ENCODE measurements at places on chromosomes 2 and 18.

DNA sequence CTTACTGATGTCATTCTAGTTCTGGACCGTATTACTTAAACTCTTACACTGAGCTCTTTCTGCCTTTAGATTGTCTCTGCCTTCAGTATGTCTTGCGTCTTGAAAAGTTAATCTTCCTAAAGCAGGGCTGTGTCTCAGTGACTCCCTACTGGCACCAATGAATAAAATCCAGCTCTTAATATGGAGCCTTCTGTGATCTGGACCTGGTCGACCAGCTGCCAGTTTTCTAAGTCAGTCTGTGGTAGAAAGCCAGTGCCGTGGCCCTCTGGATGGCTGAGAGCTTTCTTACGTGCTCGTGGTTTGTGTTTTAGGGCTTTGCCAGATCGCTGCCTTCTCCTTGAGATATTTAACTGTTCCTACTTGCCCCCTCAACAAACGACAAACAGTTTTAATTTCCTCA is 26.8 kb downstream of the ZNF407 start:
- DNase-seq, result no peak

GRCh38 chr2:232761301-232761907 is 15.0 kb downstream of the KCNJ13 start:
- DNase-seq, result peak; percentile 26

DNA sequence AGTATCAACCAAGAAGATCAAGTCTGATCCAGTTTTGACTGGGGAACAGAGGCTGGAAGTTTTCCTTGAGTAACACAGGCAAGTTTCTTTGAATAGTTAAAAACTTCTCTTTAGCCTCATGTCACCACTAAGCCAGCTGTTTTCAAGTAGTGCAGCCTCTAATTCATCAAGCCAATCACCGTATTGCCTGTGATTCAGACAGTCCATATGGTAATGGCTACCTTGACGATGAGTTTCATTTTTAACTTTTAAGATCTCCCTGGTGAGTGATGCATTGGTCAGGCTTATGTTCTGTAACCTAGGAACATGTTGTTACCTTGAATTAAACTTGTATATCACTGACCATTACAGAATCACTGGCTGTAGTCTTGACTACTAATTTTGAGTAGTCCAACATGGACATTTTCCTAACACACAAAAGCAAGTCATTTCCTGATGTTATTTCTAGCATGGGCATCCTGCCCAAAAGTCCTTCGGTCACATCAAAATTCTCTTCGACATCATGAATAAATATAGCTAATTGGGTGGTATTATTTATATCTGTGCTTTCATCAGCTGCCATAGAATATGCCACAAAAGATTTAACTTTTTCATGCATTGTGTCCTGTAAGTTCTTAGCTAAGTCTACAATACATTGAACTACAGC is 238.8 kb upstream of the GCFC2 start:
- DNase-seq, result no peak

DNA sequence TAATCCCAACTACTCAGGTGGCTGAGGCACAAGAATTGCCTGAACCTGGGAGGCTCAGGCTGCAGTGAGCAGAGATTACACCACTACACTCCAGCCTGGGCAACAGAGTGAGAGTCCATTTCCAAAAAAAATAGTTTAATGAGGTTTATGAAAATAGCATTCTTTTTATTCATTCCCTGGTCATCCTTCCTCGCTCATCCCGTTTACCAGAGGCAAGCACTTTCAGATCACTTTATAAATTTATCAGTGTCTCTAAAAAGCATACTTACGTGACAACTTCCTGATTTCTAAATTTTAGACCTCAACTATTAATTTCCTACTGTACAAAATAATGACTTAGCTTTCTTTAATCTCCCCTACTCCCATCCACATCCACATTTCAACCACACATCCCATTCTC is 864.8 kb downstream of the EPHA4 start:
- DNase-seq, result no peak

- peak; percentile 24 for DNase-seq
Observed at GRCh38 chr2:180077295-180077906, 70.3 kb upstream of the CWC22 start.

- no peak for DNase-seq
Observed at GRCh38 chr18:77557046-77557587, 307.5 kb downstream of the GALR1 start.

DNA sequence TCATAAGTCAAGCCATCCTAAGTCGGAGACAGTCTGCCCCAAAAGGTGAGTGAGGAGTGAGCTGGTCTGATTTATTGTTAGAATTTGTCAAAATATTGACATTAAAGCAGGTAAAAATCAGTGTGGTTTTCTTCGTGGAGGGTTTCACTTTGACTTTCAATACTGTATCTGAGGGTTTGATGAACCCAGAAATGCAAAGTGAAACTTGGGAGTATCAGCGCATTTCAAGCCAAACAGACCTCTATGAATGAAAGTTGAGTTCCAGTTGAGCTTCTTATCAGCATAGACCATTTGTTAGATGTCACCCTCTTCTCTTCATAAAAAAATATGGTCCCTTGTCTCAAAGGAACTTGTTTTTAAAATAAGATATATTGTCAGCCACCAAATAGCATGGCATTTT is 21.7 kb upstream of the CXCR4 start:
- no peak for DNase-seq

- DNase-seq, result peak; percentile 81
Observed at GRCh38 chr2:74876081-74876886, 42.4 kb downstream of the HK2 start.

DNA sequence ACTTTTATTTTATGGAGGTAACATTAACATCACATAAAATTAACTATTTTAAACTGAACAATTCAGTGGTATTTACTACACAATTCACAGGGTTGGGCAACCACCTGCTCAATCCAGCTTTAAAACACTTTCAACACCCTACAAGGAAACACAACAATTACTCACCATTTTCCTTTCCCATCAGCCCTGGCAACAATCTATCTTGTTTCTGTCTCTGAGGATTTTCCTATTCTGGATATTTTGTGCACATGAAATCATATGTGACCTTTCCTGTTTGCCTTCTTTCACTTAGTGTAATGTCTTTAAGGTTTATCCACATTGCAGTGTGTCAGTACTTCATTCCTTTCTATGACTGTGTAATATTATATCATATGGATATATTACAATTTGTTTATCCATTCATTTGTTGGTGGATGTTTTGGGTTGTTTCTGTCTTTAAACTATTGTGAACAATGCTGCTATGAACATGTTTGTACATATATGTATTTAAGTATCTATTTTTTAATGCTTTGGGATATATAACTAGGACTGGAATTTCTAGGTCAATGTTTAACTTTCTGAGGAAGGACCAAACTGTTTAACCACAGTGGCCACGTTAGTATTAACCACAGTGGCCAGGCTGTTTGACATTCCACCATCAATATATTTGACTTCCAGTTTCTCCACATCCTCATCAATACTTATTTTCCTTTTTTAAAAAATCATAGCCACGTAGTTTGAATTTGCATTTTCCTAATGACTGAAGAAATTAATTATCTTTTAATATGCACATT is 72.4 kb upstream of the KIF5C start:
- DNase-seq, result no peak

Measured in SK-N-SH (cell line).